ENCODE measurements at places on chromosomes 12 and 14. TPM values are rescaled to one million over a fixed set of nuclear protein-coding genes. Genes with fewer than 3 reads are reported as not detected.

Gene HAL
- total RNA-seq = 0.25 TPM

Gene CCDC175
- not detected for total RNA-seq

Gene RHOJ
- 312 TPM for total RNA-seq

Gene GUCY2C
- total RNA-seq = not detected

Gene STAB2
- not detected for total RNA-seq

Gene ACVRL1
- 413 TPM for total RNA-seq

Gene ANGEL1
- 7.0 TPM for total RNA-seq

Gene PRR4
- 1.0 TPM for total RNA-seq

Gene WNT1
- not detected for total RNA-seq

Gene PRR13
- total RNA-seq = 15.9 TPM

Gene PARPBP
- 11.5 TPM for total RNA-seq

Gene GNG2
- 1.5 TPM for total RNA-seq

Gene NRXN3
- total RNA-seq = 0.16 TPM

Gene KITLG
- total RNA-seq = 18.6 TPM

Gene AICDA
- total RNA-seq = not detected

Gene CCDC91
- total RNA-seq = 9.1 TPM

Gene SLCO1A2
- not detected for total RNA-seq

Gene DIO2
- total RNA-seq = 0.19 TPM

Gene SAMD15
- 0.49 TPM for total RNA-seq

Gene OR4E2
- not detected for total RNA-seq

Gene MGAT2
- total RNA-seq = 57.6 TPM

Gene GPRC5A
- total RNA-seq = 4.9 TPM
